ENCODE measurements at places on chromosomes 3 and 15.

DNA sequence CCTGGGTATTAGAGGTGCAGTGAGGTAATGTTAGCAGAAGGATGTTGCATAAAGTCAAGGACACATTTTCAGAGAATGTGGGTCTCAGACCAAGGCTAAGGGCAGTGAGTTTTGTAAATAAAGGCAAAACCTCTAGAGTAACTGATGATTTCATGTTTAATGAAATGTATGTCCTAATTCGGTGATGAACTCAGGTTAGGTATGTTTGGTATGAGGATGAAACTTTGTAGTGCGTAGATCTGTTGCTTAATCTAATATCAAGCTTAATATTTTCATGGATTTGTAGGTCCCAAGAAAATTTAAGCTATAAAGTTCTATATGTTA is 3.6 kb downstream of the USP50 start:
- no peak for DNase-seq

GRCh38 chr15:57867970-57868798 is 161.7 kb downstream of the POLR2M start:
- DNase-seq = no peak

GRCh38 chr3:118863731-118864322 is 170.8 kb downstream of the IGSF11 start:
- DNase-seq = no peak

DNA sequence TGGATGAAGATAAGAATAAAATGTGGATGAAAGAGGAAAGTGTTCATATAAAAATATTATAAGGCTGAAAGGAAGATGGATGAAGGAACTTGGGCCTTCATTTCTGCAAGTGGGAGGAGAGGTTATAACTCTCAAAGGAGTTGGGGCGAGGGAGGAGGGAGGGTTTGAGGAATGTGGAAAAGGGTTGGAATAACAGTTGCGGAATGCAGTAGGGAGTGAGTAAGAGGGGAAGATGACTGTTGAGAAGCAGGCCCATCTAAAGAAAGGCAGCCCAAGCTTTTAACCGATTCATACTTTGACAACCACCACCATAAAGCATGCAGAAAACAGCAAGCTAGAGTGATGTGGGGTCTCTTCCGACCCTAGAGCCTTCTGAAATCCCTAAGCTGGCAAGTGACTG is 8.3 kb upstream of the TM4SF4 start:
- DNase-seq = no peak

- DNase-seq = peak; percentile 79
These were observed 42.5 kb downstream of the CMTM6 start for GRCh38 chr3:32460031-32460749.

DNA sequence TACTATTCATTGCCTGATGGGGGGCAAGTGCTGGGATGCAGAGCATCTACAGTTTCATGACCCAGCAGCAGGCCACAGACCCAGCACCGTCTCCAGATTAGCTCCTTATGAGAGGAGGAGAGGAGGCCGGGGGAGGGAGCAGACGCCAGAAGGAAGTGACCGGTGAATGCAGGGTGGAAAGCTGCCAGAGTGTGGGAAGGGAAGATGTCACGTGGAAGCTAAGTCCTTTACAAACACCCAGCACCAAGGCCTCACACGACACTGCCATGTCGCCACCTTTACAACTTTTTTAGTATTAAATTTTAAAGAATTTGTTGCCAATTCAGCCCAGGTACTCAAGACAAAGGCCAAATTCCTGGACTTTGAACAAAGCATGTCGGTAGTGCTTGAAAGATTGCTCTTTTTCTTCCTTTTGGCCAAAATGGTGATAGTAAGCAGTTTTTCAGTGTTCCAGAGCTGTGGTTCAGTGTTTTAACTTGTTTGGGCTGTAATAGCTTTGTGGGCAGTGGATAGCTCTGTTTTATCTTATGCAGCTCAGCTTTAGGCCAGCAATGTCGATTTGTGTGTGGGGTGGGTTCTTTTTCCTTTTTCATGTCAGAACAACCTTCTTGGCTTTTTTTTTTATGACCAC is 58.2 kb downstream of the ZBTB38 start:
- no peak for DNase-seq

DNA sequence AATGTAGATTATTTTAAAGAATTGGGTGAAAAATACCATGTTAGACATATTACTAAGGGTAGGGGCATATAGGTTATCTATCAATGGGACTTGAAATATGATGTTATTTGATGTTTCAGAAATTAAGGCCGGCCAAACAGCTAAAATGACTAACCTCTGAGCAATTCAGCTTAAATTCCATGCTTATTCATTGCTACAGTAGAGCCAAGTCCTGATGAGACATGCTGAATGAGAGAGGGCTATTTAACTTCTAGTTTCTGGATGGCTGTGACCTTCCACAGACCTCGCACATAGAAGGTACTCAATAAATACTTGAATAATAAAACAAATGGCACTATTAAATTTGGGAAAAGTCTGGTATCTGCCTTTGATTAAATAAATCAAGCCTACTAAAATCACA is 175.6 kb upstream of the WNT5A start:
- no peak for DNase-seq

GRCh38 chr15:82966671-82967071 is 14.2 kb upstream of the HOMER2 start:
- DNase-seq = no peak

GRCh38 chr3:105032541-105032940 is 334.2 kb upstream of the ALCAM start:
- DNase-seq = no peak

GRCh38 chr3:123805504-123805903 is 78.6 kb downstream of the MYLK start:
- DNase-seq = no peak

GRCh38 chr3:115450036-115450435 is 173.3 kb upstream of the GAP43 start:
- no peak for DNase-seq

GRCh38 chr3:38743043-38743442 is 73.0 kb downstream of the SCN10A start:
- DNase-seq = no peak

DNA sequence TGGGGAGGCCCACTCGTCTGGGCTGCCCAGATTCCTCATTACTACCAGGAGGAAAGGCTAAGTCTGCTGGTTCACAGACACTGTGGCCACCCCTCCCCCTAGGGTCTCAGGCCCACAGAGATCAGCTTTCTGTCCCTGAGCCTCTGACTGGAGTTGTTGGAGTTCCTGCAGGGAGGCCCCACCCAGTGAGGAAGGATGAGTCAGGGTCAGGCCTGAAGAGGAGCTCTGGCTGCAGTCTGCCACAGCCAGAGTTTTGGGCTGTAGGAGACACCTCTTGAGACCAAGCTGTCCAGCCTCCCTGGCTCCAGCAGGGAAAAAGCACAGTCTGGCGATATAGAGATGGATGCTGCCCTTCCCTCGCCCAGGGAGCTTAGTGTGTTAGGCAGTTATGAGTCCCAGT is 720.9 kb upstream of the SEMA6D start:
- no peak for DNase-seq

GRCh38 chr3:73419942-73420341 is 204.8 kb downstream of the PDZRN3 start:
- no peak for DNase-seq

DNA sequence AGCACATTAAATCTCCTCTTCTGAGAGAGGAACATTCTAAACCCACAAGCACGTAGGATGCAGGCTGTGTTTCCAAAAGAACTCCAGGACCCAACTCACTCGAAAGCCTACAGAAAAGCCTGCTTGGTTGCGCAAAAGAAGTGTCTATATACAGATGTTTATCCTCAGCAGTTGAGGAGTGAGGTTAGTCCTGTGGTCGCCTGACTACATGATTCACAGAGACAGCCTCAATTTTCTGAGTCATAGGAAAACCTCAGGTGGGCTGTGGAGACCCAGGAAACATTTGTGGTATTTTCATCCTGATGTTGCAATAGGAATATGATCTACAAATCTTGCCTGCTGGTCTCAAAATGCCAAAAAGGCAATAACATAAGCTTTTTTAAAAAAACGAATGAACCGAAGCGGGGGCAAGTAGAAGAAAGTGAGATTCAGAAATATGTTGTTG is 183.8 kb upstream of the THRB start:
- DNase-seq = no peak

- DNase-seq = no peak
These were observed 451.5 kb upstream of the NECTIN3 start for GRCh38 chr3:110620118-110620517.

- no peak for DNase-seq
These were observed 40.4 kb upstream of the IQSEC1 start for GRCh38 chr3:13113346-13114330.

GRCh38 chr3:77321646-77322045 is 281.7 kb downstream of the ROBO2 start:
- DNase-seq = no peak

DNA sequence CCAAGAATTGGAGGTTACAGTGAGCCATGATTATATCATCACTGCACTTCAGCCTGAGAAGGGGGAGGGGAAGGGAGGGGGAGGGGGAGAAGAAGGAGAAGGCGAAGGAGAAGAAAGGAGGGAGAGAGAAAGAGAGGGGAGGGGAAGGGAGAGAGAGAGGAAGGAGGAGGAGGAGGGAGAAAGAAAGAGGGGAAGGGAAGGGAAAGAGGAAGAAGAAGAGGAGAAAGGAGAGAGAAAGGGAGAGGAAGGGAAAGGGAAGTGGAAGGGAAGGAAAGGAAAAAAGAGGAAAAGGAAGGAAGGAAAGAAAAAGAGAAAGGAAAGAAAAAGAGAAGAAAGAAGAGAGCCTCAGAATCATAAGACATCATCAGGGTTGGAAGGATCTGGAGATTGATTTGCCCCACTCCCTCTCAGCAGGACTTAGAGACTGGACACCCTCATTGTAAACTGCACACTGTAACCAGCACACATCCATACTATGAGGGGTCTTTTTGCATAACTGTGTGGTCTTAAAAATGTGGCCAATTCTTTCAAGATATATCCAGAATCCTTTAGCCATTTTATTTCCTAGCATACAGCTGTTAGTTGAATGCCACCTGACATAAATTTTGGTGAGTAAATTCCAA is 130.9 kb downstream of the CMSS1 start:
- no peak for DNase-seq

DNA sequence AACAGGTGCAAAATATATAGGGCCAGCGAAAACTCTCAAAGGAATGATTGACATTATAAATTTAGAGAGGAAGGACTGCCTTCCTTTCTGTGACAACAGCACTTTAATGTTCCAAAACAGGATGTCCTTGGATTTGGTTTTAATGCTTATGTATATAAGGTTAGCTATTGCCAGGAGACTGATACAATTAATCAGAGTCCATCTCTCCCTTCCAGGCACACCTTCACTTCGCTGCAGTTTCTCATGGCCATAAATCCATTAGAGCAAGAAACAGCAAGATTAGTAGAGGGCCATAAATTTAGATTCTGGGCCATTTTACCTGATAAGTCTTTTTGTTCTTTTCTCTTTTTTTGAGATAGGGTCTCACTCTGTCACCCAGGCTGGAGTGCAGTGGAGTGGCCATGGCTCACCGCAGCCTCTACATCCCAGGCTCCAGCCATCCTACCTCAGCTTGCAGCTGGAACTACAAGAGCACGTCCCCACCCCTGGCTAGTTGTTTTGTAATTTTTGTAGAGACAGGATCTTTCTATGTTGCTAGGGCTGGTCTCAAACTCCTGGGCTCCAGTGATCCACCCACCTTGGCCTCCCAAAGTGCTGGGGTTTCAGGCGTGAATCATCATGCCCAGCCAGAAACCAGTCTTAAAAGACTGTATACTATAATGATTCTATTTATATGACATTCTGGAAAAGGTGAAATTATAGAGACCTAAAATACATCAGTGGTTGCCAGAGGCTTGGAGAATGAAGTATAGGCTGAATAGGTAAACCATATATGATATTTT is 15.7 kb upstream of the TFRC start:
- no peak for DNase-seq

- DNase-seq = no peak
These were observed 95.0 kb upstream of the ALDH1A3 start for GRCh38 chr15:100784493-100785180.

DNA sequence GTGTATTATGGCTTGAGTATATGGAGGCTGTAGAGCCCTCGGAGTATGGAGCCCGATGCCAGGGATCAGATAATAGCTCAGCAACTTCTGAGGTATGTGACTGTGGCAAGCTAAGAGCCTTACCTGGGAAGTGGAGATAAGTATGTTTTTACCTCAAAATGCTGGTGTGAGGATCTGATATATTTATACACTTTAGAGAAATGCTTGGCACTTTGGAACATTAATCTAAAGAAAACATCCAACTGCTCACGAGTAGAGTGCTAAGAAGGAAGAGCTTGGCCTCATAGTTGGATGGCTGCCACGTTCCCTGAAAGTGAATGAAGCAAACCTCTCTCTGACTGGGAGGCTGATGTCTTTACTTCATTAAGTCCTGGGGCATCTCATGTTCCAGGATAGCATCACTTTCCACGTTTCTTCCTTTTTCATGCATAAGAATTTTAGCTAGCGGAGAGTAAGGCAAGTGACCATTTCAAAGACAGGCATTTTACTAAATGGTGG is 58.9 kb upstream of the GOLGA8J start:
- no peak for DNase-seq

DNA sequence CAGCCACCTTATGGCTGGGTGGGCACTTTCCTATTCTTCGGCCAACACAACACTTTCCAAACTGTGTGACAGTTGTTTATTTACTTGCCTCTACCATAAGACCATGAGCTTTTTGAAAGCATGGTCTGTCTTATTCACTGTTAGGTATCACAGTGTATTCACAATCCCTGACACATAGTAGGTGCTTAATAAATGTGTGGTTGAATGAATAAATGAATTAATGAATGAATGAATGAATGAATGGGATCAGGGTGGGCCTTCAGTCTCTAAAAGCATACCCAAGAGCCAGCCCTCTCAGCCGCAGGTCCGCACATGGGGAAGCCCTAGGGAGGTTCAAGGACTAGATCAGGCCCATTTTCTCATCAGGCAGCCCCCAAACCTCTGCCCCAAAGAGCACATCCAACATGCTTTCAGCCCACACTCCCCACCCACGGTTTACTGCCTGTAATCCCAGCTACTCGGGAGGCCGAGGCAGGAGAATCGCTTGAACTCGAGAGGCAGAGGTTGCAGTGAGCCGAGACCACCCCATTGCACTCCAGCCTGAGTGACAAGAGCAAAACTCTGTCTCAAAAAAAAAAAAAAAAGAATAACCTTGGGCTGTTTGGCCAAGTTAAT is 95.9 kb downstream of the LIPC start:
- DNase-seq = no peak

GRCh38 chr3:16171009-16171408 is 3.5 kb upstream of the GALNT15 start:
- no peak for DNase-seq

DNA sequence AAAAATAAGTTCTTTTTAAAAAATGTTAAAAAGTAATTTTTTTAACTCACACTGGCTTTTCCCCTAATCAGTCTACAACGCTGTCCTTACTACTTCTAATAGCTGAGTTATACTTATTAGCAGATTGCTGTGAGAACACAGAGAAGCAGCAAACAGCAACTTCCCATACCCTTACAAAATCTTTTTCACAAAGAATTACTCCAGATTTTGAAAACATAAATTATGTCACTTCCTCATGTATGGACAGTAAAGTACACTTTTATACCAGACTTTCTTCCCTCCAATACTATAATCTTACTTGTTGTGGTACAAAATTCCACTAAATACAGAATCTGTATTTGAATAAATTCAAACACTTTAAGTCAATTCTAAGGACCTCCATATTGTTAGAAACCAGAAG is 2.1 kb downstream of the PHC3 start:
- DNase-seq = no peak
